ENCODE measurements at places on chromosomes 3 and 15.

GRCh38 chr3:196053487-196053886 is 28.4 kb downstream of the TFRC start:
- no peak for DNase-seq

DNA sequence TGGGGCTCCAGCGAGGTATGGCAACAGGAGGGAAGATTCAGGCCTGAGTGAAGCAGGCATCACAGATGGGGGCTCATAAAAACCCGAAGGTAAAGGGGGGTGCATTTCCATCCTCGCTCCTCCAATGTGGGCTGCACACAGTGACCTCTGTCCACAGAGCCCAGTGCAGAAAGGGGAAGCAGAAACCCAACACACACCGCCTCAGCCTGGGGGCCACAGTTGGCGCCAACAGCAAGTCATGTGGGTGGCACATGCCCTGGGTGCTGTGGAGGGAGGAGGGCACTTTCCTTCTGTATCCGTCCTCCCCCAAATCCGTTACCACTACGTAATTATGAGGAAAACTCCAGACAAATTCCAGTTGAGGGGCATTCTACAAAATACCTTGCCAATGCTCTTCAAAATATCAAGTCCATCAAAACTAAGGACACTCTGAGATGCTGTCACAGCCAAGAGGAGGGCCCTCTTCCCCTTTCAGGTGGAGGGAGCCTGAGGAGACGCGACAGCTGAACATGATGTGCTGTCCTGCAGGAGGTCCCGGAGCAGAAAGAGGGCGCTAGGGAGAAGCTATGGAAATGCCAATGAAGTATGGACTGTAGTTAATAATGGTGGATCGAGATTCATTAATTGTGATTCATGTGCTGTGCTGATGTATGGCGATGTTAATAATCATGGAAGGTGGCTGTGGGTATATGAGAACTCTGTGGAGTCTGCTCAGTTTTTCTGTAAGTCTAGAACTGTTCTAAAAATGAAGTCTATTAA is 16.4 kb downstream of the APBA2 start:
- no peak for DNase-seq

DNA sequence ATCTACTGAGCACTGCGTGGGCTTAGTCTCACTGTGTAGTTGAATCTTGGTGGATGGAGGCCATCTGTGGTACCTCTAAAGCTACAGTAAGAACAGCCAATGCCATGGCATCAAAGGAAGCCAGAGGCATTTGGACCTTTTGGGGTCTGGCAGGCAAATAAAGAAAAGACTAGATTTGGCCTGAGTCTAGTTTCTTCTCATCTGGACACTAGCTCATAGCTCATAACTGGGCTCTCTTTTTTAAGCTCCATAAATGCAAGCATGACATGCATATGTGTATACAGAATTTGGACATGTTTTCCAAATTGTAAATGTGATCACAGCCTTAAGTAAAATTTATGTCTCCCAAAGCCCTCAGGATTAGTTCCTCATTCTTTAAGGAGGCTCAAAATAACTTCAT is 107.5 kb downstream of the CNTN6 start:
- no peak for DNase-seq

- DNase-seq: no peak
Measured at GRCh38 chr3:135141672-135142071, 346.6 kb downstream of the EPHB1 start.

- no peak for DNase-seq
Measured at GRCh38 chr3:20772869-20773268, 586.9 kb upstream of the SGO1 start.

All from kidney tubule cell (primary cell).